NB4 (cell line): ENCODE measurements at places on chromosomes 7 and 10.

- no peak for DNase-seq
Measured at GRCh38 chr10:8852546-8852945, 798.1 kb downstream of the GATA3 start.

GRCh38 chr10:84314275-84314674 lies 14.1 kb upstream of the CCSER2 start:
- no peak for DNase-seq

- DNase-seq = peak; percentile 12
Measured at GRCh38 chr10:132549371-132549770, 11.8 kb downstream of the INPP5A start.

DNA sequence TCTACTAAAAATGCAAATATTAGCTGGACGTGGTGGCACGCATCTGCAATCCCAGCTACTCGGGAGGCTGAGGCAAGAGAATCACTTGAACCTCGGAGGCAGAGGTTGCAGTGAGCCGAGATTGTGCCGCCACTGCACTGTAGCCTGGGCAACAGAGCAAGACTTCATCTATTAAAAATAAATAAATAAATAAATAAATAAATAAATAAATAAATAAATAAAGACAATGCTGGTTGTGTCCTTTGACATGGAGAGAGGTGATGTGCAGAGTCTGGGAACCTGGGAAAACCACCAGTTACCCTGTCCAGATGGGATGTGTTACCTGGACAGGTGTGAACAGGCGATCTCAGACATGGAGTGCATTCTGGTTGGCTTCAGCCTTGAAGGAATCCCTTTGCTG lies 102.5 kb downstream of the COBL start:
- DNase-seq = no peak

- no peak for DNase-seq
Measured at GRCh38 chr7:139367438-139368155, 7.9 kb downstream of the LUC7L2 start.

GRCh38 chr10:129258283-129258923 lies 208.6 kb upstream of the MGMT start:
- DNase-seq = no peak

GRCh38 chr7:122652876-122653275 lies 46.0 kb downstream of the RNF133 start:
- DNase-seq = no peak

DNA sequence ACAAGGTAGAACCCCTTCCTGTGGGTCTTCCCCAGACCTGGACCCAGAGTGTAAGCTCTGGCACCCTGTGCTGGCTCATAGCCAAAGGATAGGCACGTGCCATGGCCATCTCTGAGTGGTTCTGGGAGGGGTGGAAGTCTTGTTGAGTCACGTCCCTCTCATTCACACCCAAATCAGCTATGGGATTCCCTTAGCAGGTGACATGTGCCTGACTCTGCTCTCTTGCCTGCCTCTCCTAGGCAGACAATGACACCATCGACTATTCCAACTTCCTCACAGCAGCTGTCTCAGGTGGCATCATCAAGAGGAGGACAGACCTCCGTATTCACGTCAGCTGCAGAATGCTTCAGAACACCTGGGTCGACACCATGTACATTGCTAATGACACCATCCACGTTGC lies 59.8 kb downstream of the C10orf120 start:
- DNase-seq = no peak

DNA sequence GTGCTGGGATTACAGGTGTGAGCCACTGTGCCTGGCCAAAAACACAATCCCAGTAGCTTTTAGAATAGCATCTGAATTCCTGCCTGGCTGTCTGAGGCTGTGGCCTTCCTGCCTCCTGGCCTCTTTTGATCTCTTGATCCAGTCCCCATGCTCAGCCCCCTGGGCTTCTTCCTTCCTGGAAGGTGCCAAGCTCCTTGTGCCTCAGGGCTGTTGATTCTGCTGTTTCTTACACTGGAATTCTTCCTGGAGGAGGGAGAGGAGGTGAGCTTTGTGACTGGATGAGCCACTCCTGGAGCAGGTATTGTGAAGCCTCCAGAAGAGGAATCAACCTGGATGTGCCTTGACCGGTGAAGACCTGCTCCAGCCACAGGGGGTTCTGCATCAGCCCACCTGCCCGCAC lies 17.3 kb upstream of the MKI67 start:
- DNase-seq = no peak

GRCh38 chr7:152341039-152341913 lies 94.5 kb downstream of the KMT2C start:
- DNase-seq = peak; percentile 60

GRCh38 chr7:72307566-72307965 lies 104.6 kb downstream of the CALN1 start:
- DNase-seq = no peak

GRCh38 chr10:72759584-72759983 lies 67.6 kb downstream of the MCU start:
- peak; percentile 18 for DNase-seq

DNA sequence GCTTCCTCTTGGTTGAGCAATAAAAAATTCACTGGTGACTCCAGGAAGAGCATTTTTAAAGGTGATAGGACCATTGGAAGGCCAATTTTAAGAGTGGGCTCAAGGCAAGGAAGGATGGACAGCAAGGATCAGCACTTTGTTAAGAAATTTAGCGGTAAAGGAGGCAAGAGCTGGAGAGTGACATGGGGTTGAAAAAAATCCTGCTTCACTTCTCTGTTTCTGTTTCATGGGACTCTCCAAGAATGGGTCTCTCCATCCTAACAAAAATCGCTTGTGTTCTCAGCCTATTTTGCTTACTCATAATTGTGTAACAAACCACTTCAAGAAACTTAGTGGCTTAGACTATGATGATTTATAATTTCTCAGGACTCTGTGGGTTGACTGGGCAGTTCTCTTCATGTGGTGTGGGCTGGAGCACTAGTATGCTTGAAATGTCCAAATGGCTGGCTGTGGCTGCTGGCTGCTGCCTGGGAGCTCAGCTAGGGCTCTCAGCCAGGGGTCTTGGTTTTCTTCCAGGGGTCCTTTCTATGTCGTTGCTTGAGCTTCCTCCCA lies 59.8 kb upstream of the ZNRF2 start:
- peak; percentile 86 for DNase-seq

DNA sequence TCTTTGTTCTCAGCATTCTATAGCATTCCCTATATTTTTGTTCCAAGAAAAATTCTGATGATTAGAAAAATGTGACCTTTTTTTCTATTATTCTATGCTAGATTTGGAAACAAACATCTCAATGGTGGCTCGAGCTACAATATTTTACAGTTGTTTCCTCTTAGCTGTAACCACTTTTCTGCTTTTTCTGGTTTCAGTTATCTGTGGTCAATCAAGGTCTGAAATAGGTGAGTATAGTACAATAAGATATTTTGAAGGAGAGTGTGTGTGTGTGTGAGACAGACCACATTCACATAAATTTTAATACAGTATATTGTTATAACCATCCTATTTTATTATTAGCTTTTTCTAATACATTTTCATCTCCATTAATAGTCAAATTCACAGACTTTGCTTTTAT lies 564.5 kb upstream of the GHITM start:
- no peak for DNase-seq

GRCh38 chr7:70472601-70473237 lies 659.2 kb upstream of the GALNT17 start:
- DNase-seq = no peak

GRCh38 chr10:132960631-132961419 lies 18.5 kb upstream of the CFAP46 start:
- no peak for DNase-seq

GRCh38 chr7:75599244-75599781 lies 107.2 kb downstream of the SPDYE5 start:
- no peak for DNase-seq

DNA sequence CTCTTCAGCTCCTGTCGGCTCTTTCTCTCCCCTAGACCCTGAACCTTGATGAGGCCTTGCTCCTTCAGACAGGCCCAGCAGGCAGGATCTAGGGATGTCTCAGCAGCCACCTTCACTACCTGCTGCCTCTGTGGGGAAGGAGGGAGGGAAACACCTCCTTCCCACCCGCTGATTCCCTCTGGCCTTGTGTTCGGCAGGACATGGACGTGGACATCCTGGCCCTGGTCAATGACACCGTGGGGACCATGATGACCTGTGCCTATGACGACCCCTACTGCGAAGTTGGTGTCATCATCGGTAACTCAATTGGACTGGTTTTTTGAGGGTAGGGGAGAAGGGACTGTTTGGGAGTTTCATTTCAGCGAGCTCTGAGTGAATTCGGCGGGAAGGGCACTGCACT lies 20.3 kb downstream of the HKDC1 start:
- no peak for DNase-seq

GRCh38 chr7:45203036-45203435 lies 45.4 kb downstream of the RAMP3 start:
- DNase-seq = no peak

DNA sequence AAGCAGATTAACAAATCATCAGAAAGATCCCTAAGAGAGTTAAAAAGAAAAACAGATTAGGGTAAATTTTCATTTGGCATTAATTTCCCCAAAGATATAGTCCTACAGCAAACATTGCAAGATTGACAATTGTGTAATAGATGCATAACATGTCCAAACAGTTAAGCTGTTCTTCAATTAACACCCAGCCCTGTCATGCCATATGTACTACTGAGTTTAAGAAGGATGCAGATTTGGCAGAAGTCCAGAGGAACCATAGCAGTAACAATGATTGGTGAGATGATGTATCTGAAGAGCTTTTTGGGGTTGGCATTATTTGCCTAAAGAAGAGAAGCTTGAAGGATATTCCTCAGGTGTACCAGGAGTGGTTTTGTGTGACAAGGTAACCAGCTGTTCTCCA lies 287.6 kb downstream of the LRMDA start:
- no peak for DNase-seq

- DNase-seq = no peak
Measured at GRCh38 chr10:102175415-102175814, 23.2 kb downstream of the NOLC1 start.

GRCh38 chr7:66281678-66282590 lies 76.8 kb downstream of the TPST1 start:
- peak; percentile 68 for DNase-seq

DNA sequence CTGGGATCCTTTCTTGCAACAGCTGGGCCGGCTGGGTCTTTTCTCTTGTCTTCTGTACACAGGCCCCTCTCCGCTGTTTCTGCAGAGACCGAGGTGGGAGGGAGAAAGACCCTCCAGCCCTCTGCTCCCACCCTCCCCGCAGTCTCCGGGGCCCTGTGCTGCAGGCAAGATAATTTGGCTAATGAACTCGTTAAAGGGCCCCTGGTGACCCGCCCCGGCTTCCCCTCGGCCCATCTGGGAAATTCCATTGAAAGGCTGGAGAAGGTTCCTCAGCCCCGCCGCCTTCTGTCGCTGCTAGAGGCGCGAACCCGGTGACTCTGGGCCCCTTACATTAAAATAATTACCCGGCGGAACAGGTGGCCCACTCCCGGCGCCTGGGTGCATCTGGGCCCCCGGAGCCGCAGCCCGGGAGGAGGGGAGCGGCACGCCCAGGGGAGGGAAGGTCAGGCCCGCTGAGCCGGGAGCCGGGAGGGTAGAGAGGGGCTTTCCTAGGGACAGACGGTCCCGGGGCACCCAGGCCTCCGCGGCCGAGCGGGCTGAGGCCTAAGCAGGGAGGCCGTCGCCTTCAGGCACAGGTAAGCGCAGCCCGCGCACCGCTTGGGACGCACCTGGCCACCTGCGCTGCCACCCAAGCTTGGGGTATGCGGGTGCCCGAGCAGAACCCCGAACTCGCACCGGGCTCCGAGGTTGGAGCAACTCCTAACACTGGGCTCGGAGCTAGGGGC lies 7.3 kb upstream of the MNX1 start:
- no peak for DNase-seq

DNA sequence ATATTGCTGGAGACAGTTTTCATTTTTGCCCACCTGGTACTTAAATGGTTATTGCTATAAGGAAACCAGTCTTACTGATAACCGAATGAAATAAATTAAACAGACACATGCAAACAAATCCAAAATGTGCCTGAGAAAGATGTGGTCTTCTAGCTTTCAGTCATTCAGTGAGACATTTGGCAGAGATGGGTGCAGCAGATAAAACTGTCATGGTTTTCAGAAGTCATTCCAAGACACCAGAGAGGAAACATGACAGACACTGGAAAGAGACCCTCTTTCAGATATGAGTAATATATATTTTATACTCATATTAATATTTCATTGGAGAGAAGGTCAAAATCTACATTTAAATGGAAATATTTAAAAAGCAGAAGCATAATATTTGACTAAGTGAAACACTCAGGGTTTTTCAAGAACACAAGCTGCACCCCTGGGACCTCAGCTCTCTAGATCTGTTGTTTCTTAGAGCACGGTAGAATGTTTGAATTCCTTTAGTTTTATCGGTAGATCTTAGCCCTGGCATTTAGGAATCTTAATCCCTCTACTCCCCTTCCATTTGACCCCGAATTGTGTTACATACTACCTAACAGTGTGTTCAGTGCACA lies 246.1 kb downstream of the AUTS2 start:
- no peak for DNase-seq
